Suppressor macrophage (primary cell): ENCODE measurements at places on chromosomes 11 and 22.

DNA sequence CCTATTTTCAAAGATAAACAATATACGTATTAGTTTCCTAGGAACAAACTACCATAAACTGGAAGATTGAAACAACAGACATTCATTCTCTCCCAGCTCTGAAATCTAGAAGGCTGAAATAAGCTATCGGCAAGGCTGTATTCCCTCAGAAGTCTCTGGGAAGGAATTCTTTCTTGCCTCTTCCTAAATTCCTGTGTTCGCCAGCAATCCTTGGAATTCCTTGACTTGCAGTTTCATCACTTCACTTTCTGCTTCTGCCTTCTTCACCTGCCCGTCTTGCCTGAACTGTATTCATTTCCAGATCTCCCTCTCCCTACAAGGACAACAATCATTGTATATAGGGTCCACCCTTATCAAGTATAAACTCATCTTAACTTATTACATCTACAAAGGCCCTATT, 17.7 kb upstream of the PRDM10 start:
- DNase-seq: no peak

GRCh38 chr22:30609260-30610185, 2.5 kb downstream of the TCN2 start:
- DNase-seq: peak; percentile 83

- DNase-seq: no peak
Measured at GRCh38 chr11:73965076-73965763, 14.4 kb downstream of the DNAJB13 start.

DNA sequence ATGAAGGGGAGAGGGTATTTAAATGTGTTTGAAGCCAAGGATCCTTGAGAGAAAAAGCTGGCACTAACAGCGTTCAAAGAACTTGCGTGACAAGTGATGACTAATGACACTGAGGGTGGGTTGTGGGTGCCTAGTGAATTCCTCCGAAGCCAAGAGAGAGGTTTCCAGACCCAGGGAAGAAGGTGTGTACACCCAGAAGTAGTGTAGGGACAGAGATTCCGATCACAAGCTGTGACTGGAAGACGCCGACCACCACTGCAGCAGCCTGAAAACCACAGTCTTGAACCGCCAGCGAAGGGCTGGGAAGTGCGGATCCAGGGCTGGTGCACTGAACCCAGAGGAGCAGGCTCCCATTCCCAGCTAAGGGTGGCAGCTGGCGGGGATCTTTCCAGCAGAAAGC, 9.5 kb downstream of the PPARA start:
- no peak for DNase-seq

DNA sequence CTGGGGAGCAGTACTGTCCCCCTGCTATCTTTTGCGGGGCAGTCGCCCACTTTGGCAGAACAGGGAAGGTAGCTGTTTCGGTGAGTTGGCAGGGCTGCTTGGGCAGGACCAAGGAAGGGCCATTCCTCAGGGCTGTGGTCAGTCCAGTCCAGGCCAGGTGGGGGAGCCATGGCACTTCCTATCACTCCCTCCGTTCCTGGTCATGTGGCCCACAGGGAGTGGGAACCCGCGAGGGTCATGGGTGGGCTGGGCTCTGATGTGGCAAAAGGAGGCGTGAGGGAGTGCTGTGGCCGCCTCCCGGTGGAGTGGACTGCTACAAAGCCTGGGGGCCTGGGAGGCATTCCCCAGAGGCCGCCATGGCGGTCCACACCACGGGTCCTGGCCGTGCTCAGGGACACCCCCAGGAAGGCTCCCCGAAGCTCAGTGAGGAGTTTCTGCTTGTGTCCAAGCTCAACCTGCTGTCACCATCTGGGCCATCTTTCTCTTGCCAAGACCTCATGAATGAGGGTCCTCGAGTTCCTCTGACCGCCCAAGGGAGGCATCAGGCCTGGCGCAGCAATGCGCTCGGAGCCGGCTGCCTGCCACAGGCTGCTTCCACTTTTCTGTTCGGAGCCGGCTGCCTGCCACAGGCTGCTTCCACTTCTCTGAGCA, 11.9 kb downstream of the CHID1 start:
- peak; percentile 37 for DNase-seq

DNA sequence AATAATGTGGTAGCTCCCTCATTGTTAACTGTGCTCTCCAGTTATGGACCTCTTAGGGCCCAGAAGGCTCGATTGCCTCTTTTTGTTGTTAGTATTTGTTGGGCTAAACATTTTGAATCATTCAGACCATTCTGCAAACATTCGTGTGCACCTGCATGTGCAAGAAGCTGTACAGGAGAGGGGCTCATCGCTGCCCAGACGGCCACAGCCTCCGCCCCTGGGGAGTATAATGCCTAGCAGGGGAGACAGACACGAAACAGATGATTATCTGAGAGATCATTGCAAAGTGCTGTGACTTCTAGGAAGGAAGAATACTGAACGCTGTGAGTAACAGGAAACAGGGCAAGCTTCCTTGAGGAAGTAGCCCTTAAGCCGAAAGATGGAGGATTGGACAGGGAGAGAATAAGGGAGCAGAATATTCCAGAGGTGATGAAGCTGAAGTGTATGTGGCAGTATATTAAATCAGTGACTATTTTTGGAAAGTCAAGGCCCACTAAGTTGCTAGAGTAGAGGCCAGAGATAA, 123.3 kb upstream of the RASSF10 start:
- no peak for DNase-seq

- DNase-seq: no peak
Measured at GRCh38 chr11:111623527-111624030, 21.3 kb downstream of the SIK2 start.

- no peak for DNase-seq
Measured at GRCh38 chr22:50487290-50488005, 789 bp downstream of the MIOX start.

GRCh38 chr22:46072110-46072881, 78.0 kb upstream of the PPARA start:
- peak; percentile 94 for DNase-seq
